ENCODE measurements at places on chromosomes 16 and 17.

GRCh38 chr17:79752175-79752574, 21.4 kb downstream of the ENPP7 start:
- no peak for DNase-seq
- no peak overlapping the region for H3K4me3 ChIP-seq
- H3K27me3 ChIP-seq: peaks cover 17% of the 10 kb centered on the region
- H3K27ac ChIP-seq: no peak overlapping the region
- no peaks in the 10 kb centered on the region for H3K36me3 ChIP-seq

DNA sequence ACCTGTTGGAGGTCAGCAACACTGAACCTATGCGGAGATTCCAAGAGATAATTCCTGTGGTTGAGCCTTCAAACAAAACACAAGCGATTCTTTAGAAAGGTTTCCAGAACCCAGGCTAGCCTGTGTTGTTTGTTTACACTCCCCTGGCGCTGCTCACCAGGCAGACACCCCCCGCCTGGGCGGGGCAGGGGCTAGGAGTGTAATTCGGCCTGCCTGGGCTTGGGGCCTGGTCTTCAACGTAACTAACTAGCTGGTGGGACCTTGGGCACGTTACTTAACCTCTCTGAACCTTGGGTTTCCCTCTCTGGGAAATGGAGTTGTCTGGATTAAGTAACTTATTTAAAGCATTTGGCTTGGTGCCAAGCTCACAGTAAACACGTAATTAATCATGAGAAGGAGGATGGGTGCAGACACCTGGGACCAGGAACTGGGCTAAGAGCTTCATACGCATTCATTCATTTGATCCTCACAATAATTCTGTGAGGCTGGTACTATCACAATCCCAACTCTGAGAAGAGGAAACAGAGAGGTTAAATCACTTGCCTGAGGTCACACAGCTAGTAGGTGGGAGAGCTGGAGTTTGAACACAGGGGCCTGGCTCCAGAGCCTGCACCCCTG, 7.6 kb upstream of the ARHGAP27 start:
- H3K4me3 ChIP-seq: no peak overlapping the region
- no peaks in the 10 kb centered on the region for H3K27me3 ChIP-seq
- DNase-seq: no peak
- H3K27ac ChIP-seq: no peak overlapping the region

DNA sequence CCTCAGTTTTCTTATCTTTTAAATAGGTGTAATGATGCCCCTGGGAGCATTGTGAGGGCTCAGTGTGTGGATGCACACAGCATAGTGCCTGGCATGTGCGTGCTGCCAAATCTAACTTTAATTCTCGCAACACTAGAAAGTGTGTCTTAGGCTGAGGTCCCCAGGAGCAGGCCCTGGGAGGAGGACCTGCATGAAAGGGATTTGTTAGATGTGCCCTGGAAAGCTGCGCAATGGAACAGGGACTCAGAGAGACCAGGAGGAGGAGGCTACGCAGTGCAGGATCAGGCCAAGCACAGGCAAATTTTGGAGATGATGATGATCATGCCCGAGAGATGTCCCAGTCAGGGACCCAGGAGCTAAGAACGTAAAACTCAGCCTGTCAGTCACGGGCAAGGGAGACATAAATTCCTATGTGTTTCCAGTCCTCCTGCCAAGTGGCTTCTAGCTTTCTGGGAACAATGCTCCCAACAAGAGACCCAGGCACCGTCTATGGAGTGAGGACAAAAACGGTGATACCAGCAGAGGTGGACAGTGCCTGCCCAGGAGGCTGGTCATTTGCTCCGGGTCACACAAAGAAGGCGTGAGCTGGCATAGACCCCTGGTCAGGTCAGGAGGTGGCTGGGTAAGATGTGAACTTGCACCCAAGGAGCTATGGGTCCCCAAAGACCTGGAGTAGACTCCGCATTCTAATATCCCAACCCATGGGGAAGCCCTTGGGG, 352.2 kb upstream of the TNRC6C start:
- H3K4me3 ChIP-seq: no peak overlapping the region
- DNase-seq: no peak
- H3K27ac ChIP-seq: no peak overlapping the region
- H3K36me3 ChIP-seq: no peaks in the 10 kb centered on the region

- H3K27ac ChIP-seq: no peak overlapping the region
- no peak for DNase-seq
- H3K27me3 ChIP-seq: no peaks in the 10 kb centered on the region
- H3K4me3 ChIP-seq: no peak overlapping the region
Observed at GRCh38 chr16:54425681-54426552, 139.3 kb upstream of the IRX3 start.

DNA sequence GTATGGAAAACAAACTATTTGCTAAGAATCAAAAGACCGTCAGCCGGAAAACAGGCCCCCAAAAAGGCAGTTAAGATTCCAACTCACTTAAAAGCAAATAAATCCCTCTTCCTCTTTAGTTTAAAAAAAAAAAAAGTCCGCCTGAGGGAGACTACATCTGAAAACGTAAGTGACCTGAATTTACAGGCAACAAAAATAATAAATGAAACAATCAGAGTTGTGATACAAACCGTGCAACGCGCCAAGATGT, 1.1 kb downstream of the KANSL1 start:
- H3K36me3 ChIP-seq: no peaks in the 10 kb centered on the region
- H3K4me1 ChIP-seq: peaks cover 32% of the 10 kb centered on the region
- DNase-seq: no peak
- peak overlapping the region; percentile 91 for H3K27ac ChIP-seq
- no peaks in the 10 kb centered on the region for H3K27me3 ChIP-seq

DNA sequence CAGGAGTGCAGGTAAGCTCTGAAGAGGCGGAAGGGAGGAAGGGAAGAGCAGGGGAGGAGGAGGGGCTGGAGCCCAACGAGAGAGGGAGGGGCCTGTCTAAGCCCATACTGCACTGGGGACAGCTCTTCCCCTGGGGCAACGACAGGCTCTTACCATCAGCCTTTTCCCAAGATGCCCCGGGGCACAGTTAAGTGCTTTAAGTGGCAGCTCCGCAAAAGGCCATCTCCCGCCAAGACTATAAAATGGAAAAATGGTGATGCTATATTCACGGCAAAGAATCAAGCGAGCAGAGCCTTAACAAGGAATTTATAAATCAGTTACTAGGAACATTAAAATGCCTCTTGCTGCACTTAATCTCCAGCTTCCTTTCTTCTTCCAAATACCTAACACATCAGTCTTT, 110.2 kb upstream of the NLRP1 start:
- DNase-seq: peak; percentile 66
- no peak overlapping the region for H3K4me3 ChIP-seq
- no peaks in the 10 kb centered on the region for H3K36me3 ChIP-seq
- H3K27ac ChIP-seq: no peak overlapping the region
- peaks cover 45% of the 10 kb centered on the region for H3K27me3 ChIP-seq

DNA sequence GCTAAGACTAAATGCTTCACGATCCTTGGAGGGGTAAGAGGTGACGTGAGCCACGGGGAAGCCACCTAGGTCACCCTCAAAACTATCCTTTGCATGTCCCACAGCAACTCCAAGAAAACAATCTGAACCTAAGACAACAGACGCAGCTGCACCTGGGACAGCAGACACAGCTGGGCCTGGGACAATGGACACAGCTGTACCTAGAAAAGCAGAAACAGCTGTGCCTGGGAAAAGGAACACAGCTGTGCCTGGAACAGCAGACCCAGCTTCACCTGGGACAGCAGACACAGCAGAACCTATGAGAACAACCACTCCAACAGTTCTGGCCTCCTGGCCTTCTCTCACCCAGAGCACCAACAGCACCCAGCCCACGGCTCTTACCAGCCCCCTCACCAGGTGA, 11.7 kb upstream of the CD300LD start:
- peaks cover 39% of the 10 kb centered on the region for H3K27me3 ChIP-seq
- no peak overlapping the region for H3K27ac ChIP-seq
- H3K4me3 ChIP-seq: no peak overlapping the region
- DNase-seq: no peak
- H3K36me3 ChIP-seq: no peaks in the 10 kb centered on the region

DNA sequence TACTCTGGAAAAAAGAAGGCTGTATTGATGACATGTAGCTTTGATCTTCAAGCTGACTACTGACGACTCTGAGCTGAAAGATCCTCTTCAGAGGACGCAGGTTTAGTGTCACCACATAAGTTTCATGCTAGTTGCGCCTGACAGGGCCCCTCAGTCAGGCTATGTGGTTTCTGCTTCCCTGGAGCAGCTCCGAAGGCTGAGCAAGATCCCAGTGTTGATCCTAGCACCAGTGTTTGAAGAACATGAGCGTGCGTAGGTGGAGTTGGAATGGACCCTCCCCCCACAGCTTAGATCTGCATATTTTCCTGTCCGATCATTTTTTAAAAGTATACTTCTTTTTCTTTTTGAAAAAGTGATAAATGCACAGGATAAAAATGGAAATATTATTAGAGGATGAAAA, 17.3 kb downstream of the BANP start:
- no peak overlapping the region for H3K4me3 ChIP-seq
- H3K4me1 ChIP-seq: no peaks in the 10 kb centered on the region
- H3K27me3 ChIP-seq: no peaks in the 10 kb centered on the region
- H3K36me3 ChIP-seq: no peaks in the 10 kb centered on the region

GRCh38 chr17:66177048-66177447, 14.9 kb downstream of the CEP112 start:
- no peaks in the 10 kb centered on the region for H3K27me3 ChIP-seq
- DNase-seq: no peak
- H3K4me3 ChIP-seq: no peak overlapping the region

GRCh38 chr16:23920899-23921298, 85.1 kb downstream of the PRKCB start:
- no peaks in the 10 kb centered on the region for H3K36me3 ChIP-seq
- DNase-seq: no peak
- H3K4me1 ChIP-seq: peaks cover 4% of the 10 kb centered on the region
- no peaks in the 10 kb centered on the region for H3K27me3 ChIP-seq

- H3K27ac ChIP-seq: no peak overlapping the region
- no peaks in the 10 kb centered on the region for H3K4me1 ChIP-seq
- no peak for DNase-seq
Observed at GRCh38 chr16:72819345-72819744, 228.6 kb downstream of the ZFHX3 start.

DNA sequence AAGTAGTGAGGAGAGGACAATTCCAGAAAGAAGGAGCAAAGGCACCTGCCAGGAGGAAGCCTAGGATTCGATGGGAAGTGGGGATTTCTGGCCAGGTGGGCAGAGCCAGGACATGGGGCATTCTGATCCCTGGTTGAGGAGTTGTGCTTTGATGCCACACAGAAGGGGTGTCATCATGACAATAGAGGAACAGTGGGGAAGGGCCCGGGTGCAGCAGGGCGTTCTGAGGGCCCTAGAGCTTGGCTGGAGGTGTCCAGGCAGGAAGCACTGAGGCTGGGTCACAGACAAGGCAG, 4.3 kb downstream of the EVPLL start:
- no peak overlapping the region for H3K27ac ChIP-seq
- DNase-seq: no peak
- H3K27me3 ChIP-seq: no peaks in the 10 kb centered on the region
- no peaks in the 10 kb centered on the region for H3K36me3 ChIP-seq

DNA sequence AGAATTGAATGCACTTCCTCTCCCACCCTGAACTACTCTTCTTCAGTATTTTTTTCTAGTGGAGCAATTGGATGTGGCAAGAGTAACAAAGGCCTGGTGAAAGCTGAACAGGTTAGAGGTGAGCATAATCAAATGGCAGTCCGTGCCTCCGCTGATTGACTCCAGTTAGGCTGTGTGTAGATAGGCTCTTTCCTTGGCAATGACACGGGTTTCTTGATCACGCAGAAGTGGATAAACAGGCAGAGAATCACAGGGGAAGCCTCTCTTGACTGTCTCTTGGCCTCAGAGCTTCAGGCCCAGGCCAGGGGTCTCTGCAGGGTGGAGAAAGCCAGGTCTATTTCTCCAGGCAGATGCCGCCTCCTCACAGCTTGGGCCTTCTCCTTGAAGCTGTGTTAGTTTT, 4.2 kb downstream of the CD300LB start:
- no peak for DNase-seq
- no peak overlapping the region for H3K4me3 ChIP-seq
- no peaks in the 10 kb centered on the region for H3K4me1 ChIP-seq
- H3K36me3 ChIP-seq: no peaks in the 10 kb centered on the region

GRCh38 chr17:45686250-45686649, 97.9 kb upstream of the CRHR1 start:
- no peak for DNase-seq
- H3K4me1 ChIP-seq: no peaks in the 10 kb centered on the region
- no peak overlapping the region for H3K27ac ChIP-seq

DNA sequence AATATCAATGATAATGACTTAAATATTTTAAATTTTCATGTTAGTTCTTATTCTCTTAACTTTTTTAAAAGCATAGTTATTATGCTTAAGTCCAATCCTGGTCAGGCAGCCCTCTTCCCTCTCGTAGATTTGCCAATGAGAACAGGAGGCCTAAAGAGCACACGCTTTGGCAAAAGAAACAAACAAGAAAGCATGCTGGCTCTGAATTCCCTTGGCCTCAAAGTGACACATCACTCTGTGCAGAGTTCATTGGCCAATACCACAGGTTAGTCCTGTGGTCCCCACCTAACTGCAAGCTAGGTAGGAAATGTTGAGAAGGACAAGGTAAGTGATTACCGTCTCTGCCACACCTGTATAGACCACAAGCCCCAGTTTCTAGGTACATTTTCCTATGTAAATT, 61.5 kb downstream of the MYO1D start:
- DNase-seq: no peak
- no peaks in the 10 kb centered on the region for H3K4me1 ChIP-seq
- H3K27me3 ChIP-seq: peaks cover 6% of the 10 kb centered on the region
- no peak overlapping the region for H3K27ac ChIP-seq
- H3K36me3 ChIP-seq: no peaks in the 10 kb centered on the region
- no peak overlapping the region for H3K4me3 ChIP-seq

GRCh38 chr17:4850246-4850645, 17.1 kb downstream of the MINK1 start:
- no peak overlapping the region for H3K27ac ChIP-seq
- DNase-seq: no peak
- H3K4me3 ChIP-seq: no peak overlapping the region

DNA sequence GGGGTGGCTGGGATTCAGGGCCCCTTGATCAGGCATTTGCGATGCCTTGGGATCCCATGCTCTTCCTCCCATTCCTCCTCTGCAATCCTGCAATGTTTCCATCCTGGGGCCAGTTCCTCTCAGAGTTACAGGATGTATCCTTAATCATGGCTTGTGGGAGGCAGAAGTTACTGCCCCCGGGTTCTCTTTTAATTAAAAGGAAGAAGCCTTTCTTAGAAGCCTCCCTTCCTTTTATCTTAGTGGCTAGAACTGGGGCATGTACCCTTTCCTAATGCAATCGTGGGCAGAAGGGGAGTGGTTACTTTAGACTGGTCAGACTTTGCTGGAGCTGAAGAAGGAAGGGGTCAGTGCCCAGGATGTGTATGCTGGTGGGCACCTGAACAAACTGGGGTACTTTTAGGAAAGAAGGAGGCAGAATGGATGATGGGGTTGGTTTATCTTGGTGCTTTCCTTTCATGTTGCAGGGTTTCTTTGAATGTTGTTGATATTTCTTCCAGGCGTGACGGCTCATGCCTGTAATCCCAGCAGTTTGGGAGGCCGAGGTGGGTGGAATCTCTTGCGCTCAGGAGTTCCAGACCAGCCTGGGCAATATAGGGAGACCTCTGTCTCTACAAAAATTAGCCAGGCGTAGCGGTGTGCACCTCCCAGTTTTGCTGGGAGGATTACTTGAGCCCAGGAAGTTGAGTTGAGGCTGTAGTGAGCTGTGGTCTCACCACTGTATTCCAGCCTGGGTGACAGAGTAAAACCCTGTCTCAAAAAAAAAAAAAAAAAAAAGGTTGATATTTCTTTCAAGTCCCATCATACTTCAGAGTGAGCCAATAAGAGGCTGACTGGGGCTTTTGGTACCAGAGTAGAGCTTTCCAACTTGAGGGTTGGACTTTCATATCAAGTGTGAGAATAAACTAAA, 13.2 kb upstream of the SPN start:
- no peak for DNase-seq
- no peaks in the 10 kb centered on the region for H3K4me1 ChIP-seq
- H3K27ac ChIP-seq: no peak overlapping the region
- no peak overlapping the region for H3K4me3 ChIP-seq

Data from A673 (cell line).